ENCODE measurements at places on chromosomes 3 and 15. TPM values are rescaled to one million over a fixed set of nuclear protein-coding genes. Genes with fewer than 3 reads are reported as not detected.

Gene CPNE9
- not detected for total RNA-seq

Gene IL16
- 6.7 TPM for total RNA-seq

Gene ZNF385D
- total RNA-seq: 2.2 TPM

Gene NCK1
- total RNA-seq: 46.8 TPM

Gene CKMT1B
- 4.3 TPM for total RNA-seq

Gene CLDN18
- total RNA-seq: not detected

Gene PLSCR5
- total RNA-seq: not detected

Gene NPTN
- 129 TPM for total RNA-seq

Gene EFCC1
- total RNA-seq: 6.8 TPM

- no peaks in the 10 kb centered on the region for H3K4me1 ChIP-seq
- DNase-seq: no peak
- H3K27ac ChIP-seq: no peak overlapping the region
- no peaks in the 10 kb centered on the region for H3K36me3 ChIP-seq
- no peaks in the 10 kb centered on the region for H3K27me3 ChIP-seq
Observed at GRCh38 chr3:145696011-145696410, 465.0 kb downstream of the PLOD2 start.

GRCh38 chr15:95875121-95875643, 455.3 kb upstream of the NR2F2 start:
- no peaks in the 10 kb centered on the region for H3K27me3 ChIP-seq
- no peak overlapping the region for H3K27ac ChIP-seq
- H3K36me3 ChIP-seq: no peaks in the 10 kb centered on the region
- no peak overlapping the region for H3K4me3 ChIP-seq
- DNase-seq: no peak
- H3K4me1 ChIP-seq: no peaks in the 10 kb centered on the region

DNA sequence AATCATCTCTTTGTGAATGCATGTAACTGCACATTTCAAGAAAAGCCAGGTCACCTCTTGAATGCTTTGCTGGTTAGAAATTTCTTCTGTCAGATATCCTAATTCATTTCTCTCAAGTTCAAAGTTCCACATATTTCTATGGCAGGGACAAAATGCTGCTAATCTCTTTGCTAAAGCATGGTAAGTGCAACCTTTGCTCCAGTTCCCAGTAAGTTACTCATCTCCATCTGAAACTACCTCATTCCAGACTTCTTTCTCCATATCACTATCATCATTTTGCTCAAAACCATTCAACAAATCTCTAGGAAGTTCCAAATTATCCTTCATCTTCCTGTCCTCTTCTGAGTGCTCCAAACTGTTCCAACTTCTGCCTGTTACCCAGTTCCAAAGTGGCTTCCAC, 230.6 kb downstream of the ZMAT3 start:
- H3K27me3 ChIP-seq: no peaks in the 10 kb centered on the region
- H3K27ac ChIP-seq: no peak overlapping the region
- no peaks in the 10 kb centered on the region for H3K4me1 ChIP-seq
- no peak for DNase-seq

- H3K27me3 ChIP-seq: no peaks in the 10 kb centered on the region
- H3K4me1 ChIP-seq: no peaks in the 10 kb centered on the region
- no peak overlapping the region for H3K4me3 ChIP-seq
- no peak for DNase-seq
Observed at GRCh38 chr3:78937475-78937874, 830.3 kb downstream of the ROBO1 start.

- H3K36me3 ChIP-seq: no peaks in the 10 kb centered on the region
- H3K4me1 ChIP-seq: no peaks in the 10 kb centered on the region
- no peak overlapping the region for H3K4me3 ChIP-seq
Observed at GRCh38 chr3:34237946-34238345, 439.5 kb downstream of the PDCD6IP start.

GRCh38 chr3:130426206-130426605, 80.7 kb downstream of the COL6A5 start:
- no peak for DNase-seq
- no peaks in the 10 kb centered on the region for H3K36me3 ChIP-seq
- no peak overlapping the region for H3K27ac ChIP-seq
- no peaks in the 10 kb centered on the region for H3K27me3 ChIP-seq

DNA sequence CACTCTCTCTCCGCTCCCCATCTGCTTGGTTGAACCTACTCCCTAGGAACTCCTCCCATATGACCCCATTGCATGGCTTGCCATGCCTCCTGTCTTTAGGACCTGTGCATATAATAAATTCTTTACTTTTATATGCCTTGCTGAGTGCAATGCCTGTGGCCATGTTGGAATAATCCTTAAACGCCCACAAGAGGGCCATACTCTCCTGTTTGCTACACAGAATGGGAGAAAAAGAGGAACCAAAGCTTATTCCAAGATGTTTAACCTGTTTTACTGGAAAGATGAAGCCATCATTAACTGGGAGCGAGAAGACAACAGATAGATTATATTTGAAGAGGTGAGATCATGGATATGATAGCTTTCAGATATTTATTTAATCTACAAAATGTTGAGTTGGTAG, 1097.8 kb downstream of the NAALADL2 start:
- H3K36me3 ChIP-seq: no peaks in the 10 kb centered on the region
- no peak overlapping the region for H3K27ac ChIP-seq
- H3K4me1 ChIP-seq: no peaks in the 10 kb centered on the region
- no peak overlapping the region for H3K4me3 ChIP-seq
- H3K27me3 ChIP-seq: no peaks in the 10 kb centered on the region

DNA sequence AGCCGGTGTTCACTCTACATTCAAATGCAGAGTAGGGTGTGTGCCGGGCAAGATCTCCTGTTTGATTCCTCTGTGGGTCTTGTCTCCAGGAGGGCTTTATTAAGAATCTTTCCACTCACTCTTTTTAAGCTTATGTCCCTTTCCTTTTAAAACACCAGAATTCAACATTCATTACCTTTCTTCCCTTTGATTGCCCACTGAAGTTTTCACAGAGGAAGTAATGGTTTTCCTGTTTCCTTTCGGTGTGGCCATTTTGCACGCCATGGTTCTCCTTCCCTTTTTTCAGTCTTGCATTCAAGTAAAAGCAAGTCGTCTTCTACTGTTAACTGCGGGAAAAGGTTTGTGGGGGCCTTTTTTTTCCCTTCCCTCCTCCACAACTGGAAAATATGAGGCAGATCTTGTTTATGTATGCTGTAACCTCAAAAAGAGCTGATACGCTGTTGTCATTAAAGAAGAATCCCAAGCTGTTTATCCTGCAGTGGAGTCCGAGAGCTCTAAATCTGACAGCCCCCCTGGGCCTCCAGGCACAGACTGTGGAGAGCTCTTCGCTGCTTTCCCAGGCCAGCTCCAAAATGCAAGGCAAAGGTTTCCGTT, 40.5 kb downstream of the FILIP1L start:
- H3K4me3 ChIP-seq: no peak overlapping the region
- peaks cover 27% of the 10 kb centered on the region for H3K4me1 ChIP-seq
- no peaks in the 10 kb centered on the region for H3K36me3 ChIP-seq
- H3K27me3 ChIP-seq: no peaks in the 10 kb centered on the region

GRCh38 chr3:151328298-151328995, 902 bp downstream of the P2RY13 start:
- DNase-seq: no peak
- H3K4me1 ChIP-seq: no peaks in the 10 kb centered on the region
- no peak overlapping the region for H3K27ac ChIP-seq
- H3K27me3 ChIP-seq: no peaks in the 10 kb centered on the region

DNA sequence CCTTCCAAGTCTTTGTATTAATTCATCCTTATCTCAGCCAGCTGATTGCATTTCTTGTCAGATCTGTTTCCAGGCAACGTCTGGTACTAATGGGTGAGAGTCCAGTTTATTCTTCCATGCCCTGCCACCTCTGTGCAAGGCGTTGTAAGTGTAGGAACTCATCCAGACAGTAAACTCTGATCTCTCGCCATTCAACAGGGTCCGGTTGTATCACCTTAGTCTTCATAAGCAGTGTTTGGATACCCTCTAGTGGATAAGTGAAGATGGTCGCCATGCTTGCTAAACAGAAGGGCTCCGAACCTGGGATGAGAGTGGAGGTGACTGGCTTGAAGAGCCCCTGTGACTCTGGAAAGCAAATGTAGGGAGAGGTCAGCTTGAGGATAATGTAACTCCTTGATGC, 51.6 kb upstream of the CMTM7 start:
- no peaks in the 10 kb centered on the region for H3K27me3 ChIP-seq
- no peaks in the 10 kb centered on the region for H3K36me3 ChIP-seq
- H3K27ac ChIP-seq: no peak overlapping the region
- peaks cover 11% of the 10 kb centered on the region for H3K4me1 ChIP-seq

- H3K4me1 ChIP-seq: no peaks in the 10 kb centered on the region
- no peaks in the 10 kb centered on the region for H3K36me3 ChIP-seq
- DNase-seq: no peak
- no peaks in the 10 kb centered on the region for H3K27me3 ChIP-seq
- H3K4me3 ChIP-seq: no peak overlapping the region
Observed at GRCh38 chr3:22450786-22451400, 699.9 kb upstream of the ZNF385D start.

DNA sequence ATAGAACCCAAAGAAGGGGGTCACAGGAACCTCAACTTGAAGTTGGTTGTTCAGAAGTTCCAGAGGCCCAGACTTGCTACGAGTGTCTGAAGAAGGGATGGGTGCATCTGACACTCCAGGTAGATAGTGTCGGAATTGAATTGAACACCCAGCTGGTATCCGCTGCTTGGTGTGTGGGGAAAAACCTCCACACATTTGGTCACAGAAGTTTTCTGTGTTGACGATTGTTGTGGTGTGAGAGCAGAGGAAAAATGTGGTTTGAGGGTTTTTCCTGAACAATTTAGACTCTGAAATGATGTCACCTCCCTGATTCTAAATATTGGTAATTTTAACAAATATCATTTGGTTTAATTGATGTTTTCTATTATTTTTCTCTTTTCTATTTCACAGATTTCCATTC, 218.8 kb upstream of the CTNNB1 start:
- H3K4me3 ChIP-seq: no peak overlapping the region
- no peak for DNase-seq
- no peaks in the 10 kb centered on the region for H3K27me3 ChIP-seq
- no peaks in the 10 kb centered on the region for H3K36me3 ChIP-seq
- no peak overlapping the region for H3K27ac ChIP-seq

- H3K27me3 ChIP-seq: no peaks in the 10 kb centered on the region
- no peak overlapping the region for H3K4me3 ChIP-seq
- H3K4me1 ChIP-seq: no peaks in the 10 kb centered on the region
- no peak for DNase-seq
- no peak overlapping the region for H3K27ac ChIP-seq
Observed at GRCh38 chr3:171206283-171206682, 179.8 kb upstream of the SLC2A2 start.

DNA sequence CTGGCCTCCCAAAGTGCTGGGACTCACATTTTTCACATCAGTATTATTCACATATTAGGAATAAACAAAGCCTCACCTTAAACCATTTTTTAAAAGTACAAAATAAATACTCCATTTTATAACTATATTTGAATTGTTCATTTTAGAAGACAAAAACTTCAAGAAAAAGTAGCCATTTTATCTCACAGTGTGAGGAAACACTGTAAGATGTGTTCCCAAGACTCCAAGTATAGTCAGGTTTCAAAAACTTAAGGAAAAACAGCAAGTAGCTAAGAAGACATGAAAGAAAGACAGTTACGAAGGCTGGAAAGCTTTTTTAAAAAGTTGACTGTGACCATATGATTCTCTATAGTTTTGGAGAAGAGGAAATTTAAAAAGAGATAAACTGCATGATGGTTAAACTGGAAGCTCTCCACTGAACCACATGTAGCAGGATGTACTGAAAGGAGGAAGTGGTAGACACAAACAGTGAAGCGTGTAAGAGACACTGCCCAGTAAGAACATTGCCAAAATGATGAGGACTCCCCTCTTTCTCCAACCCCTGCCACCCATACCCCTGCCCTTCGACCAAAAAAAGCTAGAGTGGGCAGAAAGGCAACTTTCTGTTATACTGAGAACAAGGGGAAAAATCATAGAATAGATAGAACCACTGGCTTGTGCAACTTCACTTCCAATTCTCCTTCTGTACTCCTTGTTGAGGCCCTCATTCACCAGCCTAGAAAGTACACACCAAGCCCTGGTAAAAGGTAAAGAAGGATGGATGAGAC, 6.2 kb upstream of the TMF1 start:
- H3K36me3 ChIP-seq: peaks cover 22% of the 10 kb centered on the region
- H3K4me3 ChIP-seq: no peak overlapping the region
- H3K4me1 ChIP-seq: no peaks in the 10 kb centered on the region
- H3K27me3 ChIP-seq: no peaks in the 10 kb centered on the region

DNA sequence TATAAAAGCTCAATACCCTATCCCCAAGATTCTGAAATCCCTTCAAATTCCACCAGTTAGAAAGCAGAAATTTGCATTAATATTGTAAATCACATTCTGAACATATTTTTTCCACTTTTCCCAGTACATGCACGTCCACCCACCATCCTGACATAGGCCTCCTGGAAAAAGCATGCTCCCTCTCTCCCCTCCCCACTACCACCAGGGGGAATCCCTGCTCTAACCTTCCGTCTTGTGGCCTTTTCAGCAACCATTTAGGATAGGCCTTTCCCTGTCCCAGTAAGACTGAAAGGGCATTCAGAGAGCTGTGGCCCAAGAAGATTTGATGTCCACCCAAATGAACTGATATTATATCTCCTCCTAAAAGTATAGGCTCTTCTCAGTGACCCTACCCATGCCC, 182.1 kb downstream of the ARRDC4 start:
- no peaks in the 10 kb centered on the region for H3K27me3 ChIP-seq
- DNase-seq: no peak
- no peaks in the 10 kb centered on the region for H3K4me1 ChIP-seq
- H3K4me3 ChIP-seq: no peak overlapping the region
- no peak overlapping the region for H3K27ac ChIP-seq
- H3K36me3 ChIP-seq: no peaks in the 10 kb centered on the region

- DNase-seq: no peak
- no peaks in the 10 kb centered on the region for H3K27me3 ChIP-seq
- no peak overlapping the region for H3K4me3 ChIP-seq
- H3K4me1 ChIP-seq: no peaks in the 10 kb centered on the region
- H3K36me3 ChIP-seq: no peaks in the 10 kb centered on the region
Observed at GRCh38 chr3:61146010-61146890, 105.0 kb downstream of the FHIT start.

DNA sequence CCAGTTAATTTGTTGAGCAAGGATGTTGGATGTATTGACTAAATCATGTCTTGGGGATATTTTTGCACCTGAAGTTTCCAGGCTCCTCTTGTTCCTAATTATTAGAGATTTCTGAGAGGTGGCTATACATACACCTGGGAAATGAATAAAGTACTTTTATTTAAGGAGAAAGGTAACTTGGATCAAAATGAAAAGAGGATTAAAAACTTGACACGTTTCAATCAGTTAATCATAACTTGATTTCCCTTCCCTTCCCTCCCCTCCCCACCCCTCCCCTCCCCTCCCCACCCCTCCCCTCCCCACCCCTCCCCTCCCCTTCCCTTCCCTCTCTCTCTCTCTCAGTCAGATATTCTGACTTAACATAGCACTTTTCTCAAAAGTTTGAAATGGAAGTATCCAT, 126.3 kb downstream of the KCNH8 start:
- no peaks in the 10 kb centered on the region for H3K4me1 ChIP-seq
- H3K27me3 ChIP-seq: no peaks in the 10 kb centered on the region
- H3K27ac ChIP-seq: no peak overlapping the region

GRCh38 chr3:150902988-150903387, 2.3 kb downstream of the MINDY4B start:
- H3K4me1 ChIP-seq: no peaks in the 10 kb centered on the region
- H3K27ac ChIP-seq: no peak overlapping the region
- DNase-seq: no peak
- no peaks in the 10 kb centered on the region for H3K27me3 ChIP-seq

Data from thyroid gland (tissue), 4 donors.